Activated CD4-positive, alpha-beta T cell treated with anti-CD3 and anti-CD28 coated beads for 1 hour (primary cell): ENCODE measurements at places on chromosomes 1 and 21.

DNA sequence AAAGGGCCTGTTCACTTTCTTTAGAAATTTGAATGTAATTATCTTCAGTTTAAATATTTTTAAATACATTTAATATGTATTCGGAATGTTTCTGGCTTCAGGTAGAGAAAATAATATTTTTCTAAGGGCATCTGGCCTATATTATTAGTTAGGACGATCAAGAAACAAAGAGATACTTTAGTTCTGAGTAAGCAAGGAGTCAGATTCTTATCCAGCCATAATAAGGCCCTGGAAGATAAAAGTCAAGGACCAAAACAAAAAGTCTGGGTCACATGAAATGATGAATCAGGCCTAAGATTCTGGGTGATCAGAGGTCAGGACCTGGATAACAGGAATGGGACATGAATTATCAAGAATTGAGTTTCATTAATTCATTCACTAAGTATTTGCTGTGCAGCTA lies 6.3 kb downstream of the PHC2 start:
- no peak for DNase-seq

DNA sequence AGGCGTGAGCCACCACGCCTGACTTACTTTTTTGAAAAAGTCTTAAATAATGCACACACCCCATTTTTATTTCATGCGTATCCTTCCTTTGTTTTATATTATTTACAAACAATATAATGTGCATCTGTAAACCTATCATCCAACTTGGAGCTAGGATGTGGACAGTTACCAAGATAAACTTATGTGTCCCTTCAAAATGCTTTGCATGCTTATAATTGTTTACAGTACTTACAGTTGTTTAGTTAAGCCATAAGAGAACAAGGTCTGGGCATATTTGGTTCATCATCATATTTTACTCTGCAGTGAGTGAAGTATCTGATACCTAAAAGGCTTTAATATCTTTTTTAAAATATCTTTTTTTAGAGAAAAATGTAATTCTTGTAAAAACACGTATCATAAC lies 16.1 kb upstream of the HMGN1 start:
- no peak for DNase-seq

GRCh38 chr1:117573386-117574023 lies 32.3 kb upstream of the TENT5C start:
- DNase-seq, result no peak

- no peak for DNase-seq
These were observed 160.9 kb upstream of the IVNS1ABP start for GRCh38 chr1:185477638-185478580.

DNA sequence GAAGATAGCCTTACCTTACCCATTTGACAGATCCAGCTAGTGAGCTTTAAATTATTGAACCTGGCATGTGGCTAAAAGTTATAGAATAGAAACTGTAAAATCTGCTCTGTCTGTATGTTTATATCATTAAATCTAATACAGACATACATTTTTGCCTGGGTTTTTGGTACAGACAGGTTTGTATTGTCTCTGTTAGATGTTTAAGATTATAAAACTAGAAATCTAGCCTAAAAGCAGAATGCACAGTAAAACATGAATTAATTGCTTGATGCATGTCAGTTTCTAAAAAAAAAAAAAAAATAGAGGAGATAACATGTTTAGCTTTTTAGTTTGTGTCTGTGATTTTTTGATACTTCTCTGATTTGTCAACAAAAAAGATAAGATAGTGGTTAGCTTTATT lies 477.6 kb upstream of the LRRC7 start:
- no peak for DNase-seq

- no peak for DNase-seq
These were observed 917.3 kb upstream of the B3GALT2 start for GRCh38 chr1:194103516-194104246.

DNA sequence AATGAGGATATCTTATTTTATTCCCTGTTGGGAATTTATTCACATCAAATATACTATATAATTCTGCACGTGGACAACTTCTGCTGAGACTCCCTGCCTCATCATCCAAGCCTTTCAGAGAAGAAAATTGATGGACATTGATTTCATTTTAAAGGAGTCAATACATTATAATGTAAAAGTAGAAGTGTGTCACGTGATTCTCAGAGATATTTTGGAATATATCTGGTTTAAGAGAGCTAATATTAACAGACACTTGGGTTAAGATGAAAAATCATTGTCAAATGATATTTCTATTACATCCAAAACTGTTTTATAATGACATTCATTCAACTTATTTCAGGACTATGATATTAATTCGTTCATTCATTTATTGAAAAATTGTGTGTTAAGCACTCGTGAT lies 314.2 kb downstream of the ADGRL2 start:
- no peak for DNase-seq
